ENCODE measurements at places on chromosomes 3 and 15.

DNA sequence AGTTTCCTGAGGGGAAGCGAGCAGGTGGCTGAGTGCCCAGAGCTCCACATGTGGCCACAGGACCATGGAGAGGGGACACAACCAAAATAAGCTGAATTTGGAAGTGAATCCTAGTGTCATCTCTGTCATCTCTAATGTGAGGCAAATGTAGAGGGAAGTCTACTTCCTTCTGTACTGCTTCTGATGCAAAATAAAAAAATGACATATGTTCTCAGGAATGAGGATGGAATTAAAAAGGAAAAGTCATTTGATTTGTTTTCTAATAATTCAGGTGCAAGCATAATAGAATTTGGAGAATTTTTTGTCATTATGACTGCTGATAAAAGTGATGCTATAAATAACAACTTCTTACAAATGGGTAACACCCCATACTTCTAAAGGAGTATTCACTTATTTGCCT, 59.5 kb upstream of the POU1F1 start:
- DNase-seq: no peak

GRCh38 chr3:48413086-48413485, 16.8 kb downstream of the PLXNB1 start:
- no peak for DNase-seq

GRCh38 chr3:139110072-139110830, 65.6 kb upstream of the PRR23C start:
- no peak for DNase-seq

DNA sequence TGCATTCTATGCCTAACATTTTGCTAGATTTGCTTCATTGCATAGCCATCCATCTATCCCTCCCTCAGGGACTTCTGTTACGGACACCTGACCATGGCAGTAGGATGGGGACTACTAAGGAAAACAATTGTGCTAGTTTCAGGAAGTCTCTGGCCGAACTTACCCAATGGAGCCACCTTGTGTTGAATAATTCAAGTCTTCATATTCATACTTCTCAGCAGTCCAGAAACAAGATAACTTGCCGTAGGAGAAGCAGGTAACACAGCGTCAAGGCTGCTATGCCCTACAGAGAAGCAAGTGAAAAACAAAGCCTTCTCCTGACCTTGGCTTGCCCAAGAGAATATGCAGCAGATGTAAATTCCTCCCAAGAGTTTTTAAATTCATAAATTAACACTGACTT, 685.3 kb downstream of the GRM7 start:
- no peak for DNase-seq

DNA sequence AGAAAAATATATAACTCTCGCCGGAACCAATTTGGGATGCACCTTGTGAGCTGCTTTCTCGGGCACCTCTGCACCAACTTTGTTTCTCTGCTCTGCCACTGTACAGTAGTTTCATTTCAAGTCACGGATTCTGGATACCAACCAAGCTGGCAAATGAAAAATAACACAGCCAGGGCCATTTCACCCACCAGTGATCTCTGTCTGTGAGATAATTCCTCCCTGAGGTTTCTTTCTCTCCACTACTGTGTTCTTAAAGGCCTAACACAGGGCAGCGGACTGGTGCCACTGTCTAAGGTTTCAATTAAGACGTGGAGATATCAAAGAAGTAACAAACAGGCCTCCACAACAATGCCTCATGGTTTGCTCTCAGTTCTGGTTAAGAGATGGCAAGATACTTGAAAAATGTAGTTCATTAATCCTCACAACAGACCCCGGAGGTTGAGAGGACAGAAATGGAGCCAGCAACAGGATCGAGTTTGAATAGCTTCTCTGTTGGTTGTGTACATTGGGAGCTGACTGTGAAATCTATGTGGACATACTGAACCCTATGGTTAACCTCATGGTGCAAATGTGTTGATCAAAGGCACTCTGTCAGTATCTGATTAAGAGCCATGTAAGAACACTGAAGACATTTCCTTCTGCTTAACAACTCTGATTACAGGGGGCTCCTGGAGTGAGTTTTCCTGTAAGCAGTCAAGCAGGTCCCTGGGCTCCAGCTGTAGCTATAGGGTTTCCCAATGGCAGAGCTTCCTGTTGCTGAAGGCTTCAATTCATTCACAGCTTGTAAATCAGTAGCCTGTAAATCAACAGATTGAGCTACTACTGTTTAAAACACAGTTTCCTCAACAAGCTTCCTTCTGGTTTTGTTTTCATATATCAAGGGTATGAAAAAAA, 470.5 kb downstream of the EPHA3 start:
- no peak for DNase-seq

DNA sequence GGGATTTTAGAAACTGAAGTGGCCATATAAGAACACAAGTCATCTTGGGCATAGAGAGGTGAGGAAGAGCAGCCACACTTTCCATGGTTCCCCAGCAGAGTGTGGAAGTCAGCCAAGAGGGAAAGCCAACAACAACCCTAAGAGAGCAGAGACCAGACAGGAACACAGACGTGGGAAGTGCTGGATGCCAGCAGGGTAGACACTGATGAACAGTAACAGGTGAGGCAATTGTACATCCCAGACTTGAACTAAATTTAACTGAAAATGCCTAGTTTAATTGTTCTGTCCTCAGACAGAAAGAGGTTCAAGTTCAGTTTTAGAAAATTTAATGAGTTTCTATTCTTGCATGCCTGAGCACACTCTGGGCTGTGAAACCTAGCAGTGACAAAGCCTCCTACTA, 212.1 kb downstream of the ATP8B4 start:
- DNase-seq: no peak

GRCh38 chr3:61570813-61571212, 9.4 kb downstream of the PTPRG start:
- no peak for DNase-seq

DNA sequence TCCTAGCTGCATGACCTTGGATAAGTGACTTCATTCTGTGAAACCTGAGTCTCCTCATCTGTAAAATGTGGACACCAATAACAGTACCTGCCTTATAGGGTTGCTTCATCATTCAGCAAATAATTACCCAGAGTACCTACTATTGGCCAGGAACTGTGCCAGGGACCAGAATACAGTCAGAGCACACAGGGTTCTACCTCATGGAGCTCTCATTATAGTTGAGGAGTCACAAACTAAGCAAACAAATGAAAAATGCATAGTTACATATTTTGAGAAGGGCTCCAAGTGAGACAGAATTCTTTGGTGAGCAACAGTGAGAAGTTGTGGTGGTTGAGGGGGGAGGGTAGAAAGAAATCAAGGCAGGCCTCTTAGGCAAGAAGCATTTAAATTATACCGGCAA, 308.6 kb upstream of the WNT5A start:
- no peak for DNase-seq

GRCh38 chr15:51288143-51289065, 50.0 kb downstream of the CYP19A1 start:
- no peak for DNase-seq

GRCh38 chr3:53711387-53711786, 134.8 kb downstream of the CHDH start:
- no peak for DNase-seq

GRCh38 chr3:19467761-19468160, 319.5 kb downstream of the KCNH8 start:
- no peak for DNase-seq
